AG09309 (cell line): ENCODE measurements at places on chromosomes 3 and 15.

- no peak for DNase-seq
Measured at GRCh38 chr3:59886790-59887189, 837.0 kb upstream of the CFAP20DC start.

- no peak for DNase-seq
Measured at GRCh38 chr3:177446165-177446601, 248.9 kb upstream of the TBL1XR1 start.

GRCh38 chr15:41811432-41812195, 16.3 kb upstream of the JMJD7 start:
- peak; percentile 43 for DNase-seq

DNA sequence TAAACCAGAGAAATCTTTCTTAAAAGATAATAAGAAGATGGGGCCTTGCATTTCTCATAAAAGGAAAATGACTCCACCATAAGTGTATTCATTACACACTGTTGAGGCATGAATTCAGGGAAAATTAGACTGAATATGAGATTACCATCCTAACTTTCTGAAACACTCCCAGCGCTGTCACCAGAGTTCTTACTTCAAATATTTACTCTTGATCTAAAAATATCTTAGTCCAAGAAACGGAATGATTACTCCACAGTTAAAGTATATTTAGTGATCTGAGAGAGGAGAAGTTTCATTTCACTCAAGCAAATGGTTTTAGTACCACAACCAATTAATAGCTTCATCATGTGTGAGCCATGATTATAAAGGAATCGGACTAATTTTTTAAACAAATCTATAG, 300.3 kb downstream of the ZBTB20 start:
- DNase-seq, result peak; percentile 5

- DNase-seq, result no peak
Measured at GRCh38 chr3:128395500-128396162, 71.1 kb downstream of the DNAJB8 start.

GRCh38 chr3:123138839-123139444, 62.8 kb upstream of the SEC22A start:
- no peak for DNase-seq

DNA sequence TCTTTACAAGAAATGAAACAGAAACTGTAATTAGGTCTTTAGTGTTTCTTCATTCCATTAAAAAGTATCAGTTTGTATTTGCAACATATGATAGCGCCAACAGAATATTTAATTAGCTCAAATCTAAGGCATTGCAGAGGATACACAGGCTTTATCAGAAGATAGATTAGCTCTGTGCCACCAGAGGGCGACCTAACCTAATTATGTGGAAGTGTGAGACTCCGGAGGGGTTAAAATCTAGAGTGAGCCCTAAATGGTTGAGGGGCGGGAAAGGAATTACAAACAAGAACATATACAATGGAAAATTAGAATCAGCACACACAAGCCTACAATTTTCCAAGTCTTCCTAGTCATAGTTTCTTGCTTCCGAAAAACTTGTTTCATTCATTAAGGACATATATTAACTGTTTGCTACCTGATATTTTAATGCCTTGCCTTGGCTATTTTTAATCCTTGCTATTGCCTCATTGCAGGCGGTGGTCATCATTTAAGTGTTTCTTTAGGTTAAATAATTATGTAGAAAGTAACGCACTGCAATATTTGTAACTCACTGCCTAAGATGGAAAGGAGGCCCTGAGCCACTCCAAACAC, 18.0 kb upstream of the RYR3 start:
- DNase-seq, result no peak

DNA sequence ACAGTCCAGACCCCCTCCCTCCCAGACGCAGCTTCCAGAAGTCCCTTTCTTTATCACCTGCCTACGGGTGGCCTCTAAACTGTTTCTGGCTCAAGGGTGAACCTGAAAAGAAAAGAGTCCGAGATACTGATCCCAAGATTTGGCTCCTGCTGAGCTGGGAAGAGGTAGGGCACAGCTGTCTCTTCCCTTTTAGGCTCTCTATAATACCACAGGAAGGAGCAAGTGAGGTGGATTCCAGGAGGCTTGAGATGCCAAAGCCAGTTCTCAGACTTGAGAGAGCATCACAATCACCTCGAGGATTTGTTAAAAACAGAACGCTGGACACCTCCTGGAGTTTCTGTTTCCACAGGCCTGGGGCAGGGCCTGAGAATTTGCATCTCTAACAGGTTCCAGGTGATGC, 12.3 kb downstream of the ST8SIA2 start:
- DNase-seq, result no peak

DNA sequence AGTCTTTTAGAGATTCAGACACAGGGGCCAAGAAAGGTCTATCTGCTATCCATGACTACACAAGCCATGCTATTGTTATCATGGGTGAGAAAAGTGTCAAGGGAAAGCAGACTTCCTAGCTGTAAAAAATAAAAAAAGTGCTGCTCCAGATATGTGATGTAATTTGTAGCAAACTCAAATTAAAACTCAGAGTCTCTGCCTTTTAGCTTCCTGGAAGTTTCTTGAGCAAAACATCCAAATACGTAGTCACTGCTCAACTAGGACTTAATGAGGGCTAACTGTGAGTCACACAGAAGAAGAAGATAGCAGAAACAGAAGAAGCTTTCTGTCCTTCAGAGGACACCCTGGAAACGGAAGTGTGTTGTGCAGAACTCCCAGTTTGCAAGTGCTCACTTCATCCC, 393.4 kb upstream of the NR2F2 start:
- peak; percentile 17 for DNase-seq

DNA sequence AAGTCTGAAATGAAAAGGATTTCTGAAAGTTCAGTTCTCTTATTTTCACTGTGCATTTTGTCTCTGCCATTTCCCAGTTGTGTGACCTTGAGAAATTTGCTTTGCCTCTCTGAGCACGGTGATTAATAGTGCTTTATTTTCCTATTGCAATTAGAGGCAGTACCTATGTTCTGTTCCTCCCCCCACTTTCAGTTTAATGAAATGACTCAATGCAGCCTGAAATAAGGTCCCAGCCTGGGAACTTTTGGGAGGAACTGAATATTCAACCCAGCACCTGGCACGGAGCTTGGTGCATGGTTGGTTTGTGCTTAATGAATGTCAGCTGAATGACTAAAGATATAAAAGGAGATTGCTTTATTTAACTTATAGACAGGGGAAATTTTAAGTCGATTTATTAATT, 352.6 kb downstream of the PDCD6IP start:
- no peak for DNase-seq

DNA sequence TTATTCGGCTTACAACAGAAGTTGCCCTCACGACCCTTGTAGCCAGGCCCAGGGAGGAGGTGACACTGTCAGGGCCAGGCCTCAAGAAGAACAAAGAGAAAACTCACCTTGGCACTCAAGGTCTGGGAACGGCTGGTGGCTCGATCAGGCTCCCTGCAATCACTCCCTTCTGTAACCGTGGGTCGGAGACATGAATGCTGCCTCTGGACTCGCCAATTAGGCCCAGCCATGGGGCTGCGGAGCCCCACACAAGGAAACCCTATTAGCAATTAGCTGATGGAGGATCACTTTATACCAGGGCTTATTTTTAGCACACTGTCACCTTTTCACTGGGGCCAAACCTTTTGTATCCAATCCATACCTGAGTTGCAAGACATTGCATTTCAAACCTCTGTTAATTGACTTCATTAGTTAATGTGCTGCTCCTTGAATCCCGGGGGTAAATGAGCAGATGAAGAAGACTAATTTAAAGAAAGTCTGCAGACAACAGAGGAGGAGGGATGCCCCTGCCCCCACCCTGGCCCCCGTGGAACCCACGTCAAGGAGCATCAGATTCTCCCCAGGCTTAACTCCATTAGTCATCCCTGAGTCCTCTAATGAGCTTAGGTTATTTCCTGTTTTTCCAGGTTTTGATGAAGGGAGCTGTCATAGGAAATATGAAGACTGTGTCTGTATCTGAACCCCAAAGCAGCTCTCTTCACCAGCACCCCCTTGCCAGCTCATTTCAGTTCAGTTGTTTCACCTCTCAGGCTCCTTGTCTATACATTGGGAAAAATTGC, 255.3 kb downstream of the RORA start:
- DNase-seq, result no peak

- no peak for DNase-seq
Measured at GRCh38 chr15:68025835-68026424, 28.2 kb upstream of the PIAS1 start.

DNA sequence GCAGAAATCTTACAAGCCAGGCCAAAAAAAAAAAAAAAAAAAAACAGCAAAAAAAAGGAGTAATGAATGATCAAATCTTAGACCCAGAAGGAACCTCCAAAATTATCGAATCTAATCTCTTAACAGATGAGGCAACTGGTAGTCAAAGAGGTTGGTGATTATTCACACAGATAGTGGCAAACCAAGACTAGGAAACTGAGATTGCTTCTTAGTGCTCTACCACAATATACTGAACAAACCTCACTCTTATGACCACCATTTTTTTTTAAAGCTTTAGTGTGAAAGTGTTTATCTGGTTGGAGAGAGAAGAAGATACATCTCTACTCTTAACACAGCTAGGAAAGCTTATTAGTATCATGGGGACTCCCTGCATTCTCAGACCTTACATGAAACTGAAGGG, 17.3 kb downstream of the ATOSA start:
- no peak for DNase-seq
